ENCODE measurements at places on chromosomes 13 and 19.

GRCh38 chr19:17766543-17767131 lies 15.4 kb downstream of the FCHO1 start:
- H3K27me3 ChIP-seq, result no peaks in the 10 kb centered on the region
- no peak overlapping the region for H3K4me3 ChIP-seq
- no peaks in the 10 kb centered on the region for H3K4me1 ChIP-seq

DNA sequence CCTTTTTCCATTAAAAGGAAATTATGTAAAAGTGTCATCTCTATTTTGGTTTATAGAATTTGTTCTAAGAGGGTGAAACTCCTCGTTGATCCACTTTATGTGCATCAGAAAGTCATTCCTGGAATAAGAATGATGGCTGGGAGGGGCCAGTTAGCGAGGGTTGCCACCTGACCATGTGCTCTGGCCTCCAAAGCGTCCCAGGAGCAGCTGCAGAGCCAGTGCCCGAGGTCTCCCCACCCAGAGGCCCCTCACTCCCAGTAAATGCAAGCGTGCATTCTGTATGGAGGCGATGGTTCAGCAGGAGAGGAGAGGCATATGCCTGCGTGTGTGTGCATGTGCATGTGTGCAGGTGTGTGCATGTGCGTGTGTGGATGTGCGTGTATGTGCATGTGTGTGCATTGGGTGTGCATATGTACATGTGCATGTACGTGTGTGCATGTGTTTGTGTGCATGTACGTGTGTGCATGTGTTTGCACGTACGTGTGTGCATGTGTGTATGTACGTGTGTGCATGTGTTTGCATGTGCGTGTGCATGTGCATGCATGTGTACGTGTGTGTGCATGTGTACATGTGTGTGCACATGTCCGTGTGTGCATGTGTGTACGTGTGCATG lies 345.8 kb downstream of the TEX29 start:
- no peaks in the 10 kb centered on the region for H3K27me3 ChIP-seq
- no peaks in the 10 kb centered on the region for H3K36me3 ChIP-seq
- DNase-seq, result no peak
- no peak overlapping the region for H3K27ac ChIP-seq
- no peak overlapping the region for H3K4me3 ChIP-seq

DNA sequence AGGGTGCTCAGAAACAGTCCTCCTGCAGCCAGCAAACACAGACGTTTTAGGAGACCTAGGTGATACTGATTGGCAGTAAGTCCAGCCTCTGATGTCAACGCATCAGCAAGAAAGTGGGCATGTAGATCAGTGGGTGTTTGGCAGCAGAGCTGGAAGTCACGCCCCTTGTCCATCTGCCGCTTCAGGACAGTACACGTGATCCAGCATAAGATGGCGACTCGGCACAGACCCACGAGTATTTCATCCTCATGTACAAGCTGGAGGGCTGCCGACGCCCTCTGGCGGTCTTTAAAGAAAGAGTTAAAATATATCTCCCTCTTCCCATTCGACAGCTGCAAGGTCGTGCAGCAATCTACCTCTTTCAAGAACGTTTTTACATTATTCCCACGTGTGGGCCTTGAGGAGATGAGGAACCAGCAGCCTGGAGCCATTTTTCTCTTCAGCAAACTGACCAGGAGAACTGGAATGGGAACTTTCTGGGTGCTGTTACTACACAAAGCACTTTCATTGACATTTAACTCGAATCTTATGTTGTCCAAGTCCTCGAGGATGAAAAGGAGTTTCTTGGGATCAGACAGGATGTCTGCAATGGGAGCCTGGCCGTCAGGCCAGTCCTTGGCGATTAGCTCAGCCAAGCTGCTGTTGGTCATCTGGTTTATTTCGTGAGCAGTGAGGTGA lies 22.3 kb downstream of the NLRP11 start:
- peak overlapping the region; percentile 14 for H3K4me3 ChIP-seq
- H3K36me3 ChIP-seq, result no peaks in the 10 kb centered on the region
- DNase-seq, result peak; percentile 96
- no peak overlapping the region for H3K27ac ChIP-seq
- H3K4me1 ChIP-seq, result peaks cover 12% of the 10 kb centered on the region

DNA sequence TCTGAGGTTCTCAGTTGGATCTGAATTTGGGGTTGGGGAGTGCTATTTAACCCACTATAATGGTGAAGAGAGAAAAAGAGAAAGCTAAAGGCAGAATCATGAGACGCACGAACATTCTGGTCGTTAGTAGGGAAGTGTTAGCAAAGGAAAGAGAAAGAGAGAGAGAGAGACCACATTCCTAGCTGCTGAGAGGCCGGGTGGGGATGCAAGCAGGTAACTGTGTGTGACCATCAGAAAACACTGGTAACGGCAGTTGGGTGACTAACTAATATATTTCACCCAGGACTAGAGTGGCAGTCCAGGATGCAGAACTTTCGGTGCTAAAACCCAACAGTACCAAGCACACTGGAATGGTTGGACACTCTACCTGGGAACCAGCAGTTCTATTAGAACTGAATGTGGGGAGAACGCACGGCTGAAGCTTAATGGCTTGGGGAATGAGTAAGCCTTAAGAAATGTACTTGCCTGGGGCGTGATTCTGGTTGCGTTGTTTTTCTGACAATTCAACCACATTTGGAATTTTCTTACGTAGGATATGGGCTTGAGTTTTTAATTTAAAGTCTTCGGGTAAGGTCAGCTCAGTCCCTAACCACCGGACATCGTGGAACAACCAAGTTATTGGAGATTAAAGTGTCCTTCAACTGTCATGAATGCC lies 130.2 kb downstream of the DNAJC15 start:
- no peak overlapping the region for H3K4me3 ChIP-seq
- no peaks in the 10 kb centered on the region for H3K27me3 ChIP-seq
- DNase-seq, result no peak
- no peaks in the 10 kb centered on the region for H3K4me1 ChIP-seq
- no peaks in the 10 kb centered on the region for H3K36me3 ChIP-seq
